ENCODE measurements at places on chromosomes 5 and 9.

DNA sequence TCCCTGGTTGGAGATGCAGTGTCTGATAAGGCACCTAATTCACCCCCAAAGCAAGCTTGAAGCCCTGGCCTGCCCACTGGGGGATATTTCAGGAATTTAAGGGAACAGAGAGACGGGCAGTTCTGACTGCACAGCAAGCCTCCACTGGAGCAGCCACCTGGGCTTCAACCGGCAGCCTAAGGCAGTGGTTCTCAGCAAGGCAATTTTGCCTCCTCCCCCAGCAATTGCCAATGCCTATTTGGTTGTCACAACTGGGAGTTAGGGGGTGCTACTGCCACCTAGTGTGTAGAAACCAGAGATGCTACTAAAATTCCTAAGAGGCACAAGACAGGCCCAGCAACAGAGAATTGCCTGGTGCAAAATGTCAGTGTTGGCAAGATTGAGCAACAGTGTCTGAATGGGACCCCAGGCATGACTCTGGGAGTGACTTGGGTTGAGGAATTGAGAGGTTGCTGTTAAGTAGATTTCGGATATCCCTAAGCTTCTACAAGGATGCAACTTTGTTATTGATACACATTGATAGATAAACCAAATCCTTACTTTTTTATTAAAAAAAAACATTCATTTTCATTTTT, 58.7 kb upstream of the CTSL start:
- no peaks in the 10 kb centered on the region for H3K36me3 ChIP-seq
- H3K27ac ChIP-seq = no peak overlapping the region
- H3K27me3 ChIP-seq = no peaks in the 10 kb centered on the region
- H3K4me1 ChIP-seq = no peaks in the 10 kb centered on the region

DNA sequence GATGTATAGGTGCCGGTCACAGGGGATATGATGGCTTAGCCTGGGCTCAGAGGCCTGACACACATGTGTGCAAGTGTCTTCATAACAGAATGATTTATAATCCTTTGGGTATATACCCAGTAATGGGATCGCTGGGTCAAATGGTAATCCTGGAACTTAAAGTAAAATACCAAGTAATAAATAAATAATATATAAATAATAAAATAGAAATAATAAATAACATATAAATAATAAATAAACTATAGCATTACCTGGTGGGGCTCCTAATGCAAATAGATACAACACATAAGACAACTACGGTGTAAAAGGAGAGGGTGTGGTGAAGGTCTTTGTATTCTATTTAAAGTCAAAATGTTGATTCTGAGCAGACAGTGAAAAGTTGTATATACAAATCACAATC, 68.5 kb upstream of the GFPT2 start:
- no peaks in the 10 kb centered on the region for H3K27me3 ChIP-seq
- no peak overlapping the region for H3K4me3 ChIP-seq

GRCh38 chr5:38613490-38613889, 57.0 kb upstream of the LIFR start:
- no peaks in the 10 kb centered on the region for H3K36me3 ChIP-seq
- H3K27ac ChIP-seq = no peak overlapping the region
- no peaks in the 10 kb centered on the region for H3K27me3 ChIP-seq
- no peak for DNase-seq

- no peak overlapping the region for H3K4me3 ChIP-seq
- H3K27ac ChIP-seq = no peak overlapping the region
- no peak for DNase-seq
- no peaks in the 10 kb centered on the region for H3K36me3 ChIP-seq
- no peaks in the 10 kb centered on the region for H3K27me3 ChIP-seq
Observed at GRCh38 chr5:32840606-32841005, 129.5 kb downstream of the NPR3 start.

DNA sequence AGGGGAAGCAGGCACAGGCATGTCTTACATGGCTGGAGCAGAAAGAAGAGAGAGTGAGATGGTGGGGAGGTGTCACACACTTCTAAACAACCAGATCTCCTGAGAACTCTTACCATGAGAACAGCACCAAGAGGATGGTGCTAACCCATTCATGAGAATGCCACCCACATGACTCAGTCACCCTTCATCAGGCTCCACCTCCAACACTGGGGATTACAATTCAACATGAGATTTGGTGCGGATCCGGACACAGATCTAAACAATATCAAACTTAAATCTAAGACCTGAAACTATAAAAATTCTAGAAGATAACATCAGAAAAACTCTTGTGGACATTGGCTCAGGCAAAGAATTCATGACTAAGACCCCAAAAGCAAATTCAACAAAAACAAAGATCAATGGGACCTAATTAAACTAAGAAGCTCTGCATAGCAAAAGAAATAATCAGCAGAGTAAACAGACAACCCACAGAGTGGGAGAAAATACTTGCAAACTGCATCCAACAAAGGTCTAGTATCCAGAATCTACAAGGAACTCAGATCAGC, 65.4 kb downstream of the SPATA31C2 start:
- H3K27ac ChIP-seq = no peak overlapping the region
- no peak overlapping the region for H3K4me3 ChIP-seq
- peaks cover 10% of the 10 kb centered on the region for H3K4me1 ChIP-seq
- DNase-seq = no peak
- H3K36me3 ChIP-seq = no peaks in the 10 kb centered on the region

DNA sequence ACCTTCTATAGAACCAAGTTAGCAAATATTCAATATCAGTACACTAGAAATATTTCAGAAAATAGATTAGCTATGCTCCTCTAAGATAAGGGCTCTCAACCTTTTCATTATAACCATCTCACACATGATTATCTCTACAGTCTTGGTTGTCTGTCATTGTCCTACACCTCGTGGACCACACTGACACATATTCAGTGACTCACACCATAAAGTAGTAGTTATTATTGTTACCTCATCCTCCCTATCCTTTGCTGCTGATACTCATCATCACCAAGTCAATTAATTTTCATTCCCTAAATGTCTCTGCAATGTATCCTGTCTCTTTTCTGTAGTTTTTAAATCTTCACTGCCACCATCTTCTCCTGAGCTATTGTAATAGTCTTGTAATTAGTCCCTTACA, 1309.2 kb upstream of the C9orf72 start:
- no peaks in the 10 kb centered on the region for H3K36me3 ChIP-seq
- H3K4me3 ChIP-seq = no peak overlapping the region
- no peaks in the 10 kb centered on the region for H3K27me3 ChIP-seq

GRCh38 chr5:85841653-85842052, 776.1 kb upstream of the COX7C start:
- H3K4me1 ChIP-seq = no peaks in the 10 kb centered on the region
- H3K4me3 ChIP-seq = no peak overlapping the region

DNA sequence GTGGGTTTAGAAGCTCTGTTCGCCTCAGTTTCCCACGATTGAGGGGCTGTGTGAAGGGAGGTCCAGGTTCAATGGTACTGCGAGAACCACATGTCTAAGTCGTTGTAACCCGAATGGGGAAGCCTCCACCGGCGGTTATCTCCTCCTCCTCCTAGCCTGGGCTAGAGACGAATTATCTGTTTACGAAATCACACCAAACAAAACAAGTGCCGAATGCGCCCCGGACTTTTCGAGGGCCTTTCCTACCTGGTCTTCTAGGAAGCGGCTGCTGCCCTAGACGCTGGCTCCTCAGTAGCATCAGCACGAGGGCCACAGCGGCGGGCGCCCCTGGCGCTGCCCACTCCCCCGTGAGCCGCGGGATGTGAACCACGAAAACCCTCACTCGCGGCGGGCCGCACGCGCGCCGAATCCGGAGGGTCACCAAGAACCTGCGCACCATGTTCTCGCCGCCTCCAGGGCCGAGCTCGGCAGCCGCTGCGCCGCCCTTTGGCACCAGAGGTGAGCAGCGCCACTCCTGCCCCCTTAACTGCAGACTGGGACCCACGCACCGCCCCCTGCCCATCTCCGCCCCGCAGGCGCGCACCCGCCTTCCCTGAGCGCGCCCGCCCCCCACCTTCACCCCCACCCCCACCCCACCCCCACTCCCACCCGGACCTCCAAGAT, at the start of gene CDKN2A:
TSS of gene CDKN2A (minus strand) at position 500 of the 663 bp plus-strand sequence.
- H3K27me3 ChIP-seq = peaks cover 13% of the 10 kb centered on the region
- no peak for DNase-seq
- H3K4me3 ChIP-seq = peak within 1 kb of the TSS; percentile 93
- peak within 1 kb of the TSS; percentile 67 for H3K27ac ChIP-seq
- H3K4me1 ChIP-seq = no peaks in the 10 kb centered on the region

DNA sequence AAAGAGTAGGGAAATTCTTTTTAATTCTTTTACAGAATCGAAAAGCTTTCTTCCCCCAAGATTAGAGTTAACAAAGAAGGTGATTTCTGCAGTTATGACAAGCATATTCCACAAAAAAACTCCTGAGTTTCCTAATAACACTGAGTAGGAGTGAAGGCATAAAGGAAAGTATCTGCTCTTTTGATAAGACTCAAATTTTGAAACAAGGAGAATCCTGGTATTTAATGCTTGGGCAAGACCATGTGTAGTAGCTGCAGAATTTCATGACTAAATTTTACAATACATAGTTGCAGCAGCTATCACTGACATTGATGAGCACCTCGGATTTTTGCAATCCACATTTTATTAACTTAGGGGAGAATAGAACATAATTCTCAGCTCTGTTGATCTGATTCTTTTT, 92.6 kb downstream of the MARCHF3 start:
- H3K36me3 ChIP-seq = no peaks in the 10 kb centered on the region
- no peaks in the 10 kb centered on the region for H3K27me3 ChIP-seq
- DNase-seq = no peak
- H3K4me1 ChIP-seq = no peaks in the 10 kb centered on the region

DNA sequence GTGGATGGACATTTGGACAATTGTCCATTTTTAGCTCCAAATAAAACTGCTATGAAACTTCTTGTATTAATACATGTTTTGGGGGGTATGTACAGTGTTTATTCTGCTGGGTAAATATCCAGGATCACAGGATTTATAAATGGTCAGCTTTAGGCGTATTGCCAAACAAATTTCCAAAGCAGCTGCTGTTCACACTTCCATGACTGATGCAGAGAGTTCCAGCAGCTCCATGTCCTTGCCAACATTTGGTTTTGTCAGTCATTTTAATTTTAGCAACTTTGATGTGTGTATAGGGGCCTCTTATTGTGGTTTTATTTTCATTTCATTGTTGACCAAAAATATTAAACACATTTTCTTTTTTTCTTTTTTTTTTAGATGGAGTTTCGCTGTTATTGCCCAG, 9.8 kb upstream of the SUSD1 start:
- no peak for DNase-seq
- H3K4me1 ChIP-seq = no peaks in the 10 kb centered on the region
- H3K4me3 ChIP-seq = no peak overlapping the region

DNA sequence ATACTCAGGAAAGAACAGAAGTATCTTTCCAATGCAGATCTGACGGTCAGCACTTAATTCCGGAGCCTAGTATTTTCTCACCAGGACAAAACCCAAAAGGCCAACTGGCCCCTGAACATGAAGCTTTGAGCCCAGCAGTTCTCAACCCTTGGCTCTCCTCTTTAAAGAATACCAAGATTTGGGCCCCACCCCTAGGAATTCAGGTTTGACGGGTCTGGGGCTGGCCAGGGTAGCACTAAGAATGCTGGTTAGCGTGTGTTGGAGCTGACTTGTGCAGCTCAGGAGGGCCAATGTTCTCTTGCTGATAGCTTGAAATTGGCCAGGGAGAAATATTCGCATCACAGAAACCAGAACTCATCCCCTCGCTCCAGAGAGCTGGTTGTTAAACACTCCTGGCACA, 88.3 kb upstream of the PTCH1 start:
- H3K4me3 ChIP-seq = no peak overlapping the region
- no peaks in the 10 kb centered on the region for H3K27me3 ChIP-seq
- H3K36me3 ChIP-seq = no peaks in the 10 kb centered on the region
- no peak overlapping the region for H3K27ac ChIP-seq

GRCh38 chr5:138032572-138033385, at the start of gene FAM13B:
TSS of gene FAM13B (minus strand) at chr5:138033079. CDS start at chr5:138019111, 13,968 bp downstream.
- no peaks in the 10 kb centered on the region for H3K27me3 ChIP-seq
- peak; percentile 15 for DNase-seq
- peak within 1 kb of the TSS; percentile 100 for H3K4me3 ChIP-seq
- H3K4me1 ChIP-seq = peaks cover 37% of the 10 kb centered on the region
- H3K27ac ChIP-seq = peak within 1 kb of the TSS; percentile 99

GRCh38 chr9:73143711-73144328, 7.8 kb upstream of the ANXA1 start:
- no peaks in the 10 kb centered on the region for H3K27me3 ChIP-seq
- H3K4me1 ChIP-seq = peaks cover 33% of the 10 kb centered on the region
- H3K27ac ChIP-seq = peak overlapping the region; percentile 0
- no peaks in the 10 kb centered on the region for H3K36me3 ChIP-seq
- no peak for DNase-seq

DNA sequence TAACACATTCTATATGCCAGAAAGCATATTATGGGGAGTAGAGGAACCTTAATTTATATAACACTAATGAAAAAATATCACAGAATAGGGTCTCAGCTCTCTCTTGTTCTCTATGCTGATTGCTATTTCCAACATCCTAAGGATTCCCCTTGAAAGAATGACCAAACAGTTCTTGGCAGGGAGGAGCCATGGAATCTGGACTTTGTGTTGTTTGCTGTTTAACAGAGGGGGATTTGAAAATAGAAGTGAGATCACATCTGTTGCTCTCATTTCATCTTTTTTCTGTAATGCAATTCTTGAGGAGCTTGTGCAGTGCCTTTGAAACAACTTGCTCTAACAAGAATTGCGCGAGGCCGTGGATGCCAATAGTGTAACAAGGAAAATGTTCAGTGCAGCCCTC, 755.3 kb downstream of the TLE1 start:
- no peaks in the 10 kb centered on the region for H3K27me3 ChIP-seq
- H3K36me3 ChIP-seq = no peaks in the 10 kb centered on the region
- no peak for DNase-seq
- no peaks in the 10 kb centered on the region for H3K4me1 ChIP-seq
- no peak overlapping the region for H3K27ac ChIP-seq
- H3K4me3 ChIP-seq = no peak overlapping the region

DNA sequence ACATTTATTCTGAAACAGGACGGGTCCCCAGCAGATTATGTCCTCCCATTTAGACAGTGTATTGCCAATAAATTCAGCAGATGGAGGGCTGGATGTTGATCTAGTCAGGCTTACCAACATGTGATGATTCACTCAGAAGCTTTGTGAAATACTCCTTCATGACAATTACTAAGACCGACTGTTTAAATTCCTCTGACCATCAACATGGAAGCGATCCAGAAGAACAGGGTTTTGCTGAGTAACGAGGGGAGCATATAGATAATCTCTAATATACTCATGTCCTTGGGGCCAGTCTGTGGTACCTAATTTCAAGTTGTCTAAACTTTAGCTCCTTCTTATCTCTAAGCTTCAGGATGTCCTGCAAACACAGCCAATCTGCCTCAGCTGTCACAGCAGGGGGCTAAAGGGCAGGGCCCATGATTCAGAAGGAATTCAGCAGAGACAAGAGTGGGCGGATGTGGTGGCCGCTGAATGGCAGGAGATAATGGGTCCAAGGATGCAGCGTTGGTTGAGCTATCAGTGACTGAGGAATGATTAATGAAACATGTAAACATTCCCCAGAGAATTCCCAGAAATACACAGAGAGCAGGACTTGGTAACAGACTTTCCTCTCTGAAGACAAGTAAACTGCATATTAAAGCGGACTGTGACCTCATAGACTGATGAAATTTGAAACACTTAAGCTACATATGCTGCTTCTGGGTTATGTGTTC, 109.4 kb downstream of the ANKRD55 start:
- no peak overlapping the region for H3K4me3 ChIP-seq
- DNase-seq = no peak
- no peaks in the 10 kb centered on the region for H3K4me1 ChIP-seq
- no peak overlapping the region for H3K27ac ChIP-seq

GRCh38 chr5:94944160-94944559, 325.7 kb downstream of the SLF1 start:
- no peaks in the 10 kb centered on the region for H3K27me3 ChIP-seq
- H3K36me3 ChIP-seq = no peaks in the 10 kb centered on the region
- no peak overlapping the region for H3K4me3 ChIP-seq
- H3K27ac ChIP-seq = no peak overlapping the region

- no peaks in the 10 kb centered on the region for H3K27me3 ChIP-seq
- no peak for DNase-seq
- H3K36me3 ChIP-seq = no peaks in the 10 kb centered on the region
- no peak overlapping the region for H3K27ac ChIP-seq
- H3K4me1 ChIP-seq = no peaks in the 10 kb centered on the region
Observed at GRCh38 chr9:123893831-123894460, 36.0 kb downstream of the DENND1A start.

Data from thoracic aorta (tissue), 2 donors.